ENCODE measurements at places on chromosomes 4 and X. TPM values are rescaled to one million over a fixed set of nuclear protein-coding genes. Genes with fewer than 3 reads are reported as not detected.
A peak's percentile ranks its signal among the peaks of the same experiment; 100 is the strongest.

DNA sequence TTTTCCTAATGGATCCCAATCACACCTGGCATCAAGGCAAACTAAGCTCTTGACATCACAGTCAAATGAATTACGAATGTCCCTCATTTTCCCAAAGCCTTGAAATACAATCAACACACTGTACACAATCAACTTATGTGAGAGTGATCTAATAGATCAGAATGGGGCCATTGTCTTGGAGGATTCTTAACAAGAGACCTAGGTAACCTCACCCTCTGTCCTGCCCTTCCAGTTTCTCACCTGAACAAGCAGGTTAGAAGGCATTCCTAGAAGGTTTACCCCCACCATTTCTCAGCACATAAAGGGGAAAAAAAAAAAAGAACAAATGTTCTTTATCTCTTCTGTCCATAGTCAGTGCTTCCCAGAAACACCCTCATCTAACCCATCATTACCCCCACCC is 6.3 kb downstream of the SLC39A8 start:
- DNase-seq, result no peak

DNA sequence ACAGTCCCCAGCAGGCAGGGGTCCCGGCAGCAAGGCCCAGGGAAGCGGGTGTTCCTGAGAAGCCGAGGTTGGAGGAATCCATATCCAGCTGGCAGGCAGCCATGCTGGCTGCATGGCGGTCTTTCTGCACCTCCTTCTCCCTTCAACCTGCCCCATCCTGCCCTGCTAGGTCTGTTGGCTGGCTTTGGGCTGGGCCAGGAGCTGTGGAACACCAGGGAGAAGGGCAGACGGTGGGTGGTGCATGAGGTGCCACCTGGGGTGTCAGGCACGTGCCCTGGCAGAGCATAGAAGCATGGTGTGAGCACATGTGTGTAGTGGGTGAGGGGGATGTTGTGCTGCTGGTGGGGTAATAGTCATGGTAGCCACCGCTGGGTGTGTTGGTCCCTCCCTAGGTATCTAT is 150.1 kb downstream of the PJA1 start:
- no peak for DNase-seq

GRCh38 chr4:113687067-113687718 is 74.3 kb downstream of the CAMK2D start:
- no peak for DNase-seq

- no peak for DNase-seq
These were observed 47.4 kb upstream of the APOOL start for GRCh38 chrX:84956304-84956703.

- peak; percentile 24 for DNase-seq
These were observed 15.7 kb upstream of the DUSP21 start for GRCh38 chrX:44828008-44828605.

- DNase-seq, result no peak
These were observed 56.9 kb downstream of the OTC start for GRCh38 chrX:38409289-38409688.

DNA sequence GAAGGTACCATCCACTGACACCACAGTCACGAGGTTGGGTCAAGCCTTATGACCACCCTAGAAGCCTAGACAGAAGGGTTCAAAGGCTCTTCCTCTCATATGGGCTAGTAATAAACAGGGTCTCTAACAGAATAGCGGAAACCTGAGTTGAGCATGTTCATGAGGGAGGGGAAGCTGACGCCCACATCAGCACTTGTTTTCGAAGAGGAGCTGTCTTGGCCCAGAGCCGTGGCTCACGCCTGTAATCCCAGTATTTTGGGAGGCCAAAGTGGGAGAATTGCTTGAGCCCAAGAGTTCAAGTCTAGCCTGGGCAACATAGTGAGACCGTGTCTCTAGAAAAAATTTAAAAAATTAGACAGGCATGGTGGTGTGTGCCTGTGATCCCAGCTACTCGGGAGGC is 21.5 kb upstream of the TMSB4X start:
- DNase-seq, result no peak

- DNase-seq, result no peak
These were observed 136.5 kb downstream of the KDM6A start for GRCh38 chrX:45009371-45010000.

GRCh38 chrX:10121787-10122186 is 35.0 kb upstream of the CLCN4 start:
- no peak for DNase-seq

GRCh38 chrX:146189371-146189770 is 371.7 kb downstream of the SLITRK2 start:
- no peak for DNase-seq

RIBC1 gene
- not detected for polyA plus RNA-seq

CLCN4 gene
- polyA plus RNA-seq, result 7.6 TPM

FAM53A gene
- polyA plus RNA-seq, result 1.3 TPM

USP17L24 gene
- not detected for polyA plus RNA-seq

SNX12 gene
- polyA plus RNA-seq, result 79.8 TPM

HGFAC gene
- polyA plus RNA-seq, result 0.36 TPM

TMSB15A gene
- polyA plus RNA-seq, result 17.2 TPM

AMER1 gene
- 0.76 TPM for polyA plus RNA-seq

GRPR gene
- polyA plus RNA-seq, result 0.16 TPM

SULT1B1 gene
- polyA plus RNA-seq, result 45.0 TPM

Data from endothelial cell of umbilical vein (primary cell).